ENCODE measurements at places on chromosomes 1 and 21.

DNA sequence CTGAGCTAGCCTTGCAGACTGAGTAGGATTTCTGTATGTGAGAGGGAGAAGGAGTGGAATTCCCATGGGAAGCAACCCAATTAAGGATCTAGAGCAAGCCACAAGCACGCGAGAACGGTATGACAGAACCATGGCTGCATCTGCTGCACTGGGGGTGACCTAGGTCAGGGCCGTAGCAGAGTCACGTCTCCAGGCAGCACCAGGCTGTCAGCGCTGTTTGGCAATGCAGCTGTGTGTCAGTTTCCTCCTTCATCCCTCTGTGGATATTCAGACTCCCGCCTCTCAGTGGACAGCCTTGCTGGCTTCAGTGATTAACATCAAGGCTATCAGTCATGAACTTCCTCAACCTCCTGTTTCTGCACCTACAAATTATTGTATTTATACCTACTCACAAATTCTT lies 118.1 kb upstream of the PPP2R5A start:
- no peak for DNase-seq

- DNase-seq: no peak
Observed at GRCh38 chr1:242826701-242827336, 302.3 kb upstream of the PLD5 start.

- DNase-seq: no peak
Observed at GRCh38 chr1:200751717-200752116, 13.0 kb downstream of the CAMSAP2 start.

DNA sequence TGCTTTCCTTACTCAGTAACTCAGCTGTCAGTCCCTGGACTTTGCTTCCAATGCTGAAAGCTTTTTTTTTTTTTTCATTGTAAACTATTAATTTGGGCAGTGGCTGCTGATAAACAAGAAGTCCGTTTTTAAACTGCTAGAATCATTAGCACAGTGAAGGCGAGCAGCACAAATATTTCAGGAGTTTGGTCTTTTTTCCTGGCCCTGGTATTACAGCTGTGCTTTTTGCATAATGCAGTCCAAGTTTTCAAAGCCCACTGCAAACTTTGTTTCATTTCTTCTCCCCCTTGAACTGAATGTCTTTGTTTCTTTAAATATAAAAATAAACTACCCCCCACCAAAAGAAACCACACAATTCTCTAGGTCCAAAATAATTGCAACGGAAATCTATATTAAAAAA lies 6.6 kb downstream of the GLIS1 start:
- no peak for DNase-seq

DNA sequence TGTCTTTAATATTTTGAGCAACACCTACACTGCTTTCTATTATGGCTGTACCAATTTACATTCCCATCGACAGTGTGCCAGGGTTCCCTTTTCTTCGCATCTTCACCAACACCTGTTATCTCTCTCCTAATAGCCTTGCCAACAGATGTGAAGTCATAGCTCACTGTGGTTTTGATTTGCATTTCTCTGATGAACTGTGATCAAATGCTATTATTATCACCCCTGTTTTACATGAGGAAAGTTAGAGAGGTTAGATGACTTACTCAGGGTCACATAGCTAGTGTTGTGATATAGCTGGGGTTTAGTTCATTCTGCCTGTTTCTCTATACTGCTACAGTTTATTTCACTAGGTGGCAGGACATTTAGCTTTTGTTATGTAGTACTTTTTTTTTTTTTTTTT lies 204.1 kb downstream of the FMN2 start:
- no peak for DNase-seq

- DNase-seq: no peak
Observed at GRCh38 chr1:167477986-167478385, 40.3 kb downstream of the CD247 start.

- no peak for DNase-seq
Observed at GRCh38 chr1:153324912-153325311, 12.2 kb upstream of the PGLYRP3 start.

GRCh38 chr1:1210726-1211540 lies 3.0 kb downstream of the TNFRSF4 start:
- DNase-seq: no peak

GRCh38 chr1:115771847-115772457 lies 3.4 kb upstream of the CASQ2 start:
- DNase-seq: peak; percentile 5

DNA sequence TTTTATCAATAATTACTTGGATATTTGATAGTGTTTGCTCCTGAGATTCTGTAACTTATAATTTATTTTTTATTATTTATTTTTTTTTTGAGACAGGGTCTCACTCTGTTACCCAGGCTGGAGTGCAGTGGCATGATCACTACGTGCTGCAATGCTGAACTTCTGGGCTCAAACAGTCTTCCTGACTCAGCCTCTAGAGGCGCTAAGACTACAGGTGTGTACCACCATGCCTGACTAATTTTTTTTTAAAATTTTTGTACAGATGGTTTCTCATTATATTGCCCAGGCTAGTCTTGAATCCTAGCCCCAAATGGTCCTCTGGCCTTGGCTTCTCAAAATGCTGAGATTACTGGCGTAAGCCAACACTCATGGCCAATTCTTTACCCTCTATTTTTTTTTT lies 845.5 kb upstream of the ADGRL4 start:
- no peak for DNase-seq

DNA sequence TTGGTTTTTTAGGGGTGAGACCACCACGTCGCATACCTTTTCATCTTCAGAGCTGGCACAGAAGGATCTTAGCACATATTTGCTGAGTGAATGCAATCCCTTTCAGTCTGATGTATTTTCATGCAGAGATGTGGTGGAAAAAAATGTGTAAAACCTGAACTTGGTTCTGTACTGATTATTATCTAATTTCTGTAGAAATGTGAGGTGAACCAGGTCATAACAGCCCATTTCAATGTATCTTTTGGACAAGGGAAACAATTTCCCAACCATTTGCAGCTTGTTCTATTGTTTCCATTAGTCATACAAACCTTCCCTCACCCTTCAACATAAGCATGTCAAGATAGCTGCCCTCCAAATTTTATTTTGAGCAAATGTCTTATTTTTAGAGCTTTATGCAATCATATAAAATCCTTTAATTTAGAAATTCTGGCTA lies 46.8 kb upstream of the RUNX1 start:
- no peak for DNase-seq

GRCh38 chr1:225044258-225044657 lies 114.8 kb downstream of the DNAH14 start:
- DNase-seq: no peak

DNA sequence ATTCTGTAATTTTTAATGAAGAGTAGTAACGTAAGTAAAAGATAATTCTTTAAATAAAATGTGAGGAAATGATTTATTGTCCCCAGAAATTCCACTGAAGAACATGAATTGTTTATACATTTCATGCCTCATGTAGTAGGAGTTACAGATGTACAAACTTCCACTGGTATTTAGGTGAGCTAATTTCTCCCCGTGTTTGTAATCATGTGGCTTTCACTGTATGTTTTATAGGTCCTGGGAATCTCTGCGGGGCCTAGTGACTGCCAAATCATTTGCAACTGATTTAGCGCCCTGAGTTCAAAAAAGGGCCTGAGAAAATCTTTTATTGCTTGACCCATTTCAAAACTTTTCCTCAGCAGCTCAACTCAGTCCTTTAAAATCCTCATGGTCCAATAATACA lies 30.5 kb upstream of the FASLG start:
- no peak for DNase-seq

DNA sequence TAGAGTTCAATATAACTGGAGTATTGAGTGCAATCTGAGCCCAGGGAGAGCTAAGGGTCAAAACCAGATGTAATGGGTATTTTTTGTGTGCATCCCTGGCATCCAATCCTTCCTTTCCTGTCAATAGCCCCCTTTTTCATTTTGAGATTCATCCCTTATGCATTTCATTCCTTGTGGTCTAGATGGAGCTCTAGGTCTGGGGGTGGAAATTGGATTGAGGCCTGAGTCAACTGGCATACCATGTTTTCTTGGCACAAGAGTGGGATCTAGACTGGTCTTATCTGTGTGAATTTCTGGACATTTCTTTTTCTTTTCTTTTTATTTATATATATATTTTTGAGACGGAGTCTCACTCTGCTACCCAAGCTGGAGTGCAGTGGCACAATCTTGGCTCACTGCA lies 67.3 kb upstream of the RAB3GAP2 start:
- DNase-seq: no peak

DNA sequence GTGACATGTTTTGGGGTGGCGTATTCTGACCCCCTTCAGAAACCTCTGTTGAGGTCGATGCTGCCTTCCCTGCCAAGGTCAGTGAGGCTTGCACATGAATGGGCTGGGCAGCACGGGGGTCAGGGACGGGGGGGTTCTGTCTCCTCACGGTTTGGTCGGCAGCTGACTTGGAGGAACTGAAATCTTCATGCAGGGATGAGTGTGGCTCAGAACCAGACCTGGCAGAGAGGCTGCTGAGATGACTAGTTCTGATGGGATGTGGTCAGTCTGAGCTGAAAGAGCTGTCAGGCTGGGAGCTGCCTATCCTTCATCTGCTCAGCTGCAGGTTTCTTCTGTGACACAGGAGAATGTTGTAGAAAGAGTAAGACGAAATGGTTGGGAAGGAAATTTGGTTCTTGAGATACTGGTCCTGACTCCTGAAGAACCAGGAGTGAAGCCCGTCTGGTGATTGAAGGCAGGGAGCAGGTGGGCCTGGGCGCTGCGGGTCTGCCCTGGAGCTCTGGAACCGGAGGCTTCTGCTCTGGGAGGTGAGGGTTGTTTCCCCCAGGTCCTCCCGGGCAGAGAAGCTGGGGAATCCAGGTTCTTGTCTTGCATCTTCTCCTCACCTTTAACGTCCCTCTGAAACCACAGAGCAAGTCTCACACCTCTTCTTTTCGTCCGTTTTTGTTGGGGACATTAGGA lies 3.3 kb downstream of the SLX9 start:
- no peak for DNase-seq

- no peak for DNase-seq
Observed at GRCh38 chr1:102546251-102546650, 549.5 kb upstream of the OLFM3 start.

GRCh38 chr1:107145637-107146036 lies 4.8 kb downstream of the NTNG1 start:
- DNase-seq: no peak

- no peak for DNase-seq
Observed at GRCh38 chr1:107474877-107475612, 334.2 kb downstream of the NTNG1 start.

DNA sequence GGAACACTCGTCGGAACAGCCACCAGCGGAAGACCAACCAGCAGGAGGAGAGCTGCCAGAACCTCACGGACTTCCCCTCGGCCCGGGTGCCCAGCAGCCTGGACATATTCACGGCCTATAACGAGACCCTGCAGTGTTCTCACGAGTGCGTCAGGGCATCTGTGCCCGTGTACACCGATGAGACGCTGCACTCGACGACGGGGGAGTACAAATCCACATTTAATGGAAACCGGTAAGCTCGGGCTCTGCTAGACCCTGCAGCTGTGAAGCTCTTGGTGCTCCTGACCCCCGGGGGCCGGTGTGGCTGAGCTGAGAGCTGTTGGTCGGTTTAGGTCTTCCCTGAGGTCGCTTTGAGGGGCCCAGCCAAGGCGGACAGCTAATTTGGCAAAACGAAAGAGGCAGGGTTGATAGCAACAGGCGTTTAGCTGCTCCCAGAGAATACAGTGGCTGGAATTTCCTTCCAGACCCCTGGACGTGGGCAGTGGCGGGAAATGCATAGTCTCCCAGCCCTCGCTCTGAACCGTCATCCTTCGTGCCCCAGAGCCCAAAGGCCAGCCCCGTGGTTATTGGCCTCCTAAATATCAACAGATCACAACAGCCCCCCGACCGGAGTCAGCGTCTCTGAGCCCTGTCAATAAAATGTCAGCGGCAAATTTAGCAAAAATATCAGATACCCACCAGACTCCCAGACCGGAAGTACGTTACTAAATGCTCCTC lies 118.0 kb downstream of the AJAP1 start:
- no peak for DNase-seq

DNA sequence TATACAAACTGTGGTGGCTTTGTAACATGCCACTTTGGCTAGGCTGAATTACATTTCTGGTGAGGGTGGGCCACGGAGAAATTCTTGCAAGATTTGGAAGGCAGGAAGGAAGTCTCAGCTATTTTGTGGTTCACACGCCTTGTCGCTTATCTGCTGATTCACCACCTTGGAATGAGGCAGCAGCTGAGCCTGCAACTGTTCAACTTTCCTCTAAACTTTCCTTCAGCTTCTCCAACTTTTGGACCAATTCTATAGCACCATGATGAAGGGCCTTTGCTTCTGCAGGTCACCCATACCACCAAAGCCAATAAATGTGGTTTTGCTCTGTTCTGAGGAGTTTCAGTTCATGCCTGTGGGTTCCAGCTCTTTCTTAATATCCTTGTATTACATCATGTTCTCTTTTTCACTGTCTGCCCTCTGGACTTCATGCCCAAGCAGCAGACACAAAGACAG lies 337.6 kb upstream of the SNX7 start:
- DNase-seq: no peak

DNA sequence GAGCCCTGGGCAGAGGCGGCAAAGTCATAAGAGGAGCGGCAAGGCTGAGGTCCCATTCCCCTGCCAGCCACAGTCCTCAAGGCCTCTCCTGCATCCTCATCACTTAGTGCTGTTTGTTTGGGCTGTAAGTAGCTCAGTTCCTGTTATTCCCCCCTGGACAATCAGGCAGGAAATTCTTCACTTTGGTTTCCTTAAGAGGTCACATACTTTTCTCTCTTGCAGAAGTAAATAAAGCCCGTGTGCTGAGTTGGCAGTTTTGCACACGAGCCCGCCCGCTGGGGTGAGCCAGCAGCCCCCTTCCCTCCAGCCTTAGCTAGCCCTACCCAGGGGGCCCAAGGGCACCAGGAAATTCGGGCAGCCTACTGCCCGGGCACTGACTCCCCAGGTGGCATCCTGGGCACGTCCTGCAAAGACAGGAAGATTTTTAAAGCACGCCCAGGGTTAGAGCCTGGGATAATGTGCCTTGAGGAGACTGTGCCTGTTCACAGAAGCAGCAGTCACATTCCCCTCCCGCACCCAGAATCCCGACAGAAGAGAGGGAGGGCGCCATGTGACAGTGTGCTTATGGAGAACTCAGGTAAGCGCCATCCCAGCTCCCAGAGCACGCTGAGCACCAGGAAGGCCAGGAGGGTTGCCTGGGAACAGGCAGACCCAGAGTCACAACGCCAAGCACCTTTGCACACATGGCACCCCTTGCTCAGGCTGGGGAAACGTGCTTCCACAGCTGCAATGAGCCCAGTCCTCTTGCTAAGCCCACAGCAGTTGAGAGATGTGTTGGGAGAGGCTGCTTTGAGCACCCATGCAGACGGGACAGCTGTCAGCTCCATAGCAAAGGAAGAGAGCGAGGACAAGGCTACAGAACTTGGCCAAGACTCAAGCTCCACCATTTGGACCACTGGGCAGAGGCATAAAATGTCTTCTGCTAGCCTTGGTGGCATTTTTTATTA lies 144.5 kb upstream of the TMEM51 start:
- no peak for DNase-seq

GRCh38 chr21:8989721-8990325 lies 1531.6 kb upstream of the TPTE start:
- no peak for DNase-seq

DNA sequence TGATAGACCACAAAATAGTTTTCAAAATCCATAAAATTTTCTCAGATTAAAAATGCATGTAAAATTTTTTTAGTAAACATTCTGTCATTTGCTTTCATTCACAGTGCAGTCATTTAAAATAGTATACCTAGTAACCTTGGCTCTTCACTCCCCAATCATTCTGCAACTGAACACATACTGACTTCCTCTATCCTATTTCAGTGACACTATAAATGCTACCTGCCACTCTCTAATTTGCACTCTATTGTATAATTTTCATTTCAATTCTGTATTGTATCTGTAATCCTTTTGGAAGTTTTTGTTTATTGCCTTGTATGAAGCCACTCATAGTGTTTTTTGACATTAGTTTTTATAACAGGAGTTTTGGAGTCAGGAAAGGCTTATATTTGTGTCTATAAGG lies 1029.1 kb upstream of the NCAM2 start:
- no peak for DNase-seq

GRCh38 chr21:31140025-31140424 lies 101.7 kb upstream of the KRTAP19-8 start:
- no peak for DNase-seq

All from anterior cingulate cortex (tissue), 58 donors.